ENCODE measurements at places on chromosomes 6 and 20.

- DNase-seq = no peak
Measured at GRCh38 chr6:2173203-2173961, 72.0 kb downstream of the GMDS start.

- DNase-seq = peak; percentile 94
Measured at GRCh38 chr6:54085541-54085940, 25.7 kb upstream of the MLIP start.

- DNase-seq = peak; percentile 1
Measured at GRCh38 chr20:6829510-6830116, 62.1 kb downstream of the BMP2 start.

GRCh38 chr6:35177596-35177995 lies 36.2 kb upstream of the SCUBE3 start:
- peak; percentile 44 for DNase-seq

- no peak for DNase-seq
Measured at GRCh38 chr6:142254513-142254912, 47.3 kb upstream of the ADGRG6 start.

DNA sequence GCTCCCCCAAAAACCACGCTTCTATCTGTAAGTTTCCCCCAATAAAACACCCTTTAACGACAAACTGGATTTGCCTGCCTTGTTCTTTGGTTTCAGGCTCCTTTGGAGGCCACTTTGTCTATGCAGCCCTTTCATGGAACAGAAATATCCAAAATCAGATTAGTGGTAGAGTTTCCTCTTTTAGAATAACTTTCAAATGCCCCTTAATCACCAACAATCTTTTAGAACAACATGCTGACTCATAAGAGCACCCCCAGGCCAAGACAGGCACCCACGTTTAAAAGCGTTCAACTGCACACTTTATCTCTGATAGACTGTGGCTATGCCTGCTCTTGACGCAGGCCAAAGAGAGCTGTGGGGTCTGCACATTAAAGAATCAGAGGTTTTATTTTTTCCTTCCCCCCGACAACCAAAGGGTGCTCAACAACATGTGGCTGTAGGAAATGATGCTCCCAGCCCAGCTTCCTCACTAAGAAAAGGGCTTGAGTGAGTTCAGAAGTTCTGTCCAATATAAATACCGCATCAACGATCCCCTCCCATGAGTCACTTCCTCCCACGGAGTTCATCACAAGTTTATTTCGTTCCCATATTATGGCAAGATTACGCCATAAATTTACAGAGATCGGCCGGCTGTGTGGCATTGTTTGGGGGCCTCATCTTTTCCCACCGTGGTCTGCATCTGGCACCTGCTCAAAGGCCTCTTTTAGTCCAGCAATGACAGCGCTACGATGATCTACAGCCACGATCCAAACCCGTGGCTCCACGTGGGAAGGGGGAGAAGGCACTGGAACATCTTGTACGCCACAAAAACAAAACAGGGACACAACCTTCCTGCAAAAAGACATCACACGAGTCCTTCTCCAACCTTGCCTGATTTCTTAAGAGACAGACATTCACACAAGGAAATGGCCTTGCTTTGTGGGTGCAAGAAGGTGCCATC lies 88.8 kb upstream of the NFATC2 start:
- peak; percentile 99 for DNase-seq

DNA sequence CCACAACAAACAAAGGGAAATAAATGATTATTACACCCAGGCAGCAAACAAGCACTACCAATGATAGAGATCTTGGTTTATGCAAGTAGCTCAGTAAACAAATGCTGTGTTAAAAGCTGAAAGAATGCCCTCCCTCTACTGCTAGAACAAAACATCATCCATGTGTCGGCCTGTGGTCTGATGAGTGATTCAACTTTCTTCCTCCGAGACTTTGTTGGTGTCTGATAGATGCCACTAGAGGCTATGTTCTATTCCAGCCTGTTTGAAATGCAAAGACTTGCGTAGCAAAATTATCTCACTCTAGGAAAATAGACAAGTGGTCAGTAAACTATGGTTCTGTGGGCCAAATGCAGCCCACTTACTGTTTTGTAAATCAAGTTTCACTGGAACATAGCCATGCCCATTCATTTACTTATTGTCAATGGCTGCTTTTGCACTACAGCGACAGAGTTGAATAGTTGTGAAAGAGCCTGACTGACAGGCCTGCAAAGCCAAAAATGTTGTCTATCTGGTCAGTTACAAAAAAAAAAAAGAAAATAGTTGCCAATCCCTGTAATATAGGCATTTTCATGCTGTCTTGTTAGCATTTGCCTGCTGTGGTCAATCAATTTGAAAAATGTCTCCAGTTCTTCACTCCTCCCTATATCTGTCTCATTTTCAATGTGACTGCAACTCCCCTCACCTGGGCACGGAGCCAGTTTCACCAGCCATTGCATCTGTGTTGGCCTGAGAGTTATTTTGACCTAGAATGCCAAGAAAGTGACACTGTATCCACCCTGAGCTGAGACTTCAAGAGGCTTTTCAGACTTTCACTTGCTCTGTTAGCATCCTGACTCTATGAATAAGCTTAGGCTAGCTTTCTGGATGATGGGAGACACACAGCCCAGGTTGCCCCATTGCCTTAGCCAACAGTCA lies 544.6 kb upstream of the BTBD3 start:
- no peak for DNase-seq

DNA sequence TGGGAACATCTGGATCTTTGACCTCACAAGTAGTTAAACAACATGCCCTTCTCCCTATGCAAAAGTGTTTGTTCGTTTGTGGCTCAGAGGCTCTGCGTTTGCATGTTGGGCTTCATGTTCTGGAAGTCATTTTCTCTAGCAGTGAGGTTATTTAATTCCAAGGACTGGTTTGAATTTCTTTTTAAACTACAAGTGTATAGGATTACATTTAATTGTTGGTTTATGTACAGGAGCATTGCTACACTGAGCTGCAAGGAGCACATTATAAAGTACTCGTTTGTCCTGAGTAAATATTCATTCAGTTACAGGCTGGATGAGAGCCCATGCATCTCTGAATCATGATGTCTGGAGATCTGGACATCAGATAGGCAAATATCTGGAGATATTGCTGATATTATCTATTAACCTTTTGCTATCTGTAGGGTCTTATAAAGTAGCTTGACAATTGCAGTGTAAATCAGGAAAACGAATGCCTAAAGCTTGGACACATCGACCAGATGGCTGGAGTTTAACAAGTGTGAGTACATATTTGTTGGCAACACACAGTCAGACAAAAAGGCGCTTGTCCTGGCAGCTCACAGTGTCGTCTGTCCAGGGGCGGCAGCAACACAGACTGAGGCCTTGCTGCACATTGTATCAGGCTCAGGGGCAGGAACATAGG lies 84.6 kb downstream of the PDE7B start:
- DNase-seq = peak; percentile 75

DNA sequence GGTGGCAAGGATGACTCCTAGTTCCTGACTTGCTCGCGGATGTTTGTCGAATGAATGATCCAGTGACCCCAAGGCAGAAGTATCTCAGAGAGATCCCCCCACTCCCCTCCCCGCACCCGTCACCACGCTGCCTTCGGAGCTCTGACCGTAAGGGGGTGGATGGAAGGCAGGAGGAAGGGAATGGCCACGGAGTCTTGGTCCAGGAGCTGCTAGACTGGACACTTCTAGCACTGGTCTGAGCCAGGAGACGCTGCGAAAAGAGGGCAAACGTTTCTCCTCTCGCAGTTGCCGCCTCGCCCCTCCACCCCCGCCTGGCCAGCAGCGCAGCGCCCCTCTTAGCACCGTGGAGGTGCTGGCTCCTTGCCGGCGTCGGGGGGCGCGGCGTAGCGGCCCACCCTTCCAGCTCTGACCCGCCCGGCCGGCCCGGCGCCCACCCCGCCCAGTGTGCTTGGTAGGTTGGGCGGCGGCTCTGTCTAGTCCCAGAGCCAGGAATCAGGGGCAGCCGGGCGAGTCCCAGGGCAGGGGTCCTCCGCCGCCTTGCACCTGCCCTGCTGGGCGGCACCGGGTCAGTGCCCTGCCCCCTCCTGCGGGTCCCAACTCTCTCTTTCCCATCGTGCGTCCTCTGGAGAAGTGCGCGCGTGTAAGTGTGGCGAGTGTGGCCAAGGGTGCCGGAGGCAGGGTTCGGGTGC lies 2.4 kb upstream of the DBNDD2 start:
- DNase-seq = no peak

GRCh38 chr20:23105193-23105592 lies 19.1 kb upstream of the CD93 start:
- no peak for DNase-seq

- DNase-seq = peak; percentile 11
Measured at GRCh38 chr20:59560588-59561227, 43.6 kb upstream of the PHACTR3 start.

DNA sequence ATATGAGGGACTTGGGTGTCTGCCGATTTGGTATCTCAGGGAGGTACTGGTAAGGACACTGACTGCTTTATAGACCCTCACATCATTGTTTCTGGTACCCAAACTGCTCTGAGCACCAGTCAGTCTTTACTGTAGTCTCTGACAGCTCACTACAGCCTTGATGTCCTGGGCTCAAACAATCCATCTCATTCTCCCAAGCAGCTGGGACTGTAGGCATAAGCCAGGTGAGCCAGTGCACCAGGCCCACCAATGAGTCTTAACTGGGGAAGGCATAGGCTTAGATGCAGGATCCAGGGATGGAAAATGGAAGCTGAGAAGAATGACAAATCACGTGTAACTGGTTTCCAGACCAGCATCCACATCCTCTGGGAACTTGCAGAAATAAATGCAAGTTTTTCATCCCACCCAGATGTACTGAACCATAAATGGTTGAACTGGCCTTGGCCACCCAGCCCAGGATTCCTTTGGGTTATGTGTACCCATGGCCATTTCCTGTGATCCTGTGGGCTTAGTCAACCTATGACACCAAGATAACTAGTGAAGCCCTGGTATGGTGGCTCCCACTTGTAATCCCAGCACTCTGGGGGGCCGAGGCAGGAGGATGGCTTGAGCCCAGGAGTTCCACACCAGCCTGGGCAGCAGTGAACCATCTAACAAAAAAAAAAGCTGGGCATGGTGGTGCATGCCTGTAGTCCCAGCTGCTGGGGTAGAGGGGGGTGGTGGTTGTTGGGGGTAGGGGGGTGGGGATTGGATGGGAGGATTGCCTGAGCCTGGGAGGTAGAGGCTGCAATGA lies 5.8 kb downstream of the TUBB start:
- DNase-seq = peak; percentile 68

DNA sequence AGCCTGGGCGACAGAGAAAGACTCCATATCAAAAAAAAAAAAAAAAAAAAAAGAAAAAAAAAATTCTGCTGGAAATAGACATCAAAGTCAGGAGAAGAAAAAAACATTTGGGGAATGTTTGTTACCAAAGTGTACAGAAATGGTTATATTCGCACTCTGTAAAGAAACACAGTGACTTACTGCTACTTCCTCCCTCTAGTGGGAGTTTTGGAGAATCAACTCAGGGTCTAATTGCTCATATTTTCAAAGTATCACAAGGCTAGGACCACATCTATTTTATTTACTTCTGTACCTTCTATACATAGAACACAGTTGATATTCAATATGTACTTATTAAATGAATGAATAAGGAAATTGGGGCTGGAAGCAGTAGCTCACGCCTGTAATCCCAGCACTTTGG lies 24.4 kb downstream of the ARG1 start:
- DNase-seq = no peak

DNA sequence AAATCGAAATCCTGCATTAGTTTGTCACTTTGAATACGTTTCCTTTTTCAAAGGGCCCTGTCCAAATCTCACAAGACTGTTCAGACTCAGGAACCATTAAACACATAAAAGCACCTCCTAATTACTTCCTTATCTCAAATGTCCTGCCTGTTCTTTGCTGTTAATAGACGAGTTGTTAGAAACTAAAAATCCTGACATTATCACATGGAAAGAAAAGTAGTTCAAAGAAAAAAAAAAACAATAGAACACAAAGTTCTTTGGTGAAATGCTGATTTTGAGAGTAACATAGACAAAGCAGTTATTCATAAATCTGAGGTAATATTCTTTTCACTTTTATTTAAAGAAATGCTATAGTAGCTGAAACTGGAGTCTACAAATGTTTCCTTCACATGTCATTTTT lies 12.1 kb upstream of the TAB2 start:
- no peak for DNase-seq

- peak; percentile 28 for DNase-seq
Measured at GRCh38 chr6:39411465-39411864, 89.0 kb upstream of the KCNK16 start.

DNA sequence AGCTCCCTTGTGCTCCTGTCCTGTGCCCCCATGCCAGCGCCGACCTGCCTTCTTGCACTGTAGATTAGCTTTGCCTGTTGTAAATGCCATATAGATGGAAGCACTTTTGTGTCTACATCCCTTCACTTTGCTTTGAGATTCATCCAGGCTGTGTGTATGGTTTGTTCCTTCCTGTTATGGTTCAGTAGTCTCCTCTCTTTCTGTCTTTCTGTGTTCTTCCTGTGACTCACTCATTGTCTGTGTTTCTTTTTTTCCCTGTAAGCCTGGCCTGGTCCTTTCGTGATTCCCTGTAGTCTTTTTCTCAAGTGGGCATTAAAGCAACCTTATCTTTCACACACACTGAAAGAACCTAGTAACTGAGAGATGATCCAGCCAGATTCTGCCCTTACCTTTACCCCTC lies 66.6 kb downstream of the JARID2 start:
- DNase-seq = peak; percentile 62

GRCh38 chr6:2984738-2985406 lies 13.5 kb upstream of the SERPINB6 start:
- DNase-seq = no peak

GRCh38 chr20:35708502-35708901 lies 9.3 kb downstream of the ROMO1 start:
- no peak for DNase-seq

DNA sequence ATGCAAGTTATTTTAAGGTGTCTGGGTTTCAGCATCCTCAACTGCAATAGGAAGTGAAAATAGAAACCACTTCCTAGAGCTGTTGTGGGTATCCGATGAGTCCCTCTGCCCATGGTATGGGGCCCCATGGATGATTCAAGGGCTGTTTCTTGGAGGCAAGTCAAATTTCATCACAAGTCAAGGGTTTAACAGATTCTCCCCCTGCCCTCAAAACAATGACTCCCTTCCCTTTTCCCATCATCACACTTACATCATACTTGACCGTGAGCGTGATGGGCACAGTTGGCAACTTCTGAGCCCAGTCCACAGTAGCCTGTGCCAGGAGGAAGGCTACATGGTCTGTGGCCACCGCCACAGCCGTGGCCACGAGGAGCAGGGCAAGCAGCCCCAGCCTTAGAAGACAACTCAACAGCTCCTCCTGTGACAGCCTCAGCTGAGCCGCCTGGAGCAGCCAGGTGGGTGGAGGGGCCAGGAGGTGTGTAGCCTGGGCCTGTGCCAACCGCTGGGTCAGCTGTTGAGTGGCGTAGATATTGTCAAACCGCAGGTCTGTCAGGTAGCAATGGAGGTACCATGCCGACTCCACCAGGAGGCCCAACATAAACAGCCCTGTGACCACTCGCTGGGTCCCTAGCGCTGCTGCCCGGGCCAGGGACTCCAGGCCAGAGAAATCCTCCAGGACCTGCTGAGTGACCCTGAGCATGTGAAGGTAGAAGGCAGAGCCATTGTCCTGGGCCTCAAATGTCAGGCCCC lies 5.2 kb downstream of the OCSTAMP start:
- DNase-seq = peak; percentile 21

- DNase-seq = no peak
Measured at GRCh38 chr6:157552820-157553485, 172.0 kb downstream of the ZDHHC14 start.

GRCh38 chr6:158849899-158850806 lies 31.0 kb upstream of the EZR start:
- DNase-seq = peak; percentile 97
